Caudate nucleus (tissue), 63 donors: ENCODE measurements at places on chromosomes 12 and 14.

DNA sequence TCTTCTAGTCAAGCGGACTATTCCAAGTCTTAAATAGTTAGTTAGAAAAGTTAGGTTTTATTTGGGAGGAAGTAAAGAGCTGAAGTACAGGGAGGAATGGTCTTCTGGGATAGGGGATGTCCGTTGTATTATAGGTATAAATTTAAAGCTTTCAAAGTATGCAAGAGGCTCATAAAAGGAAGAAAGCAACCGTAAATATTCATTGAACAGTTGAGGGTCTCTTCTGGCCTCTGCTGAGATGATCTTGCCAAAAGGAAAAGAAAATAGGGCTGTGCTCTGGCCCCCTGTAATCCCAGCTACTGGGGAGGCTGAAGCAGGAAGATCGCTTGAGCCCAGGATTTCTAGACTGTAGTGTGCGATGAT, 377 bp upstream of the TIMELESS start:
- no peak for DNase-seq

- no peak for DNase-seq
Measured at GRCh38 chr12:122886851-122887818, 8.8 kb downstream of the VPS37B start.

GRCh38 chr12:58386136-58386535, 444.8 kb downstream of the ATP23 start:
- DNase-seq: no peak

GRCh38 chr14:39641224-39641623, 209.0 kb upstream of the FBXO33 start:
- DNase-seq: no peak

DNA sequence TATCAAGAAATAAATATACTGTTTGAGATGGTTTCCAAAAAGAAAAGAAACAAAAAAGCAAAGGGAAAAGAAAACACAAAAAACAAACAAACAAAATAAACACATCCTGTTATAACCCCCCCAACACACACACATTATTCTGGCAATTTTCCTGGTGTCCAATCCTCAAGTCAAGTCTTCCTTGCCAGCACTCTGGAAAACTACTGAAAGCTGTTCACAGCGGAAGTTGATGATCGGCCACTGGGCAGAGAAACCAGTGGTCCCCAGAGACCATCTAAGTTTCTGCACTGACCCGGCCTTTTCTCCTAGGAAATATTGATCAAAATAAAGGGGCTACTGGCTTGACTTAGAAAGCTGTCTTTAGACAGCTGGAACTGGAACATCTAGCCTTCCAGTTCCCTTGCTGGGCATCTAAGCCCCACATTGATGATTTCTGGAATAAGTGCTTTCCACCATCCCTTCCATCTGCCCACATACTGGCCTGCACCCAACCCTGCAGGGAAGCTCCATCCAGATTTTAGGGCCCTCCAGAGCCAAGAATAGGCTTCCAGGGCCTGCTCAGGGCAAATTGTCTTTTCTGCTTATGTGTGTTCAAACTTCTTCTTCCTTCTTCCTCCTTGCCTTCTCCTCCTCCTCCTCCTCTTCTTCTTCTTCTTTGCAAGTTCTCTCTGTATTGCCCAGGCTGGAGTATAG, 11.6 kb upstream of the PPP1CC start:
- DNase-seq: peak; percentile 49

GRCh38 chr12:19457561-19457960, 18.3 kb downstream of the AEBP2 start:
- no peak for DNase-seq

- no peak for DNase-seq
Measured at GRCh38 chr12:18239526-18239925, 21.8 kb upstream of the PIK3C2G start.

DNA sequence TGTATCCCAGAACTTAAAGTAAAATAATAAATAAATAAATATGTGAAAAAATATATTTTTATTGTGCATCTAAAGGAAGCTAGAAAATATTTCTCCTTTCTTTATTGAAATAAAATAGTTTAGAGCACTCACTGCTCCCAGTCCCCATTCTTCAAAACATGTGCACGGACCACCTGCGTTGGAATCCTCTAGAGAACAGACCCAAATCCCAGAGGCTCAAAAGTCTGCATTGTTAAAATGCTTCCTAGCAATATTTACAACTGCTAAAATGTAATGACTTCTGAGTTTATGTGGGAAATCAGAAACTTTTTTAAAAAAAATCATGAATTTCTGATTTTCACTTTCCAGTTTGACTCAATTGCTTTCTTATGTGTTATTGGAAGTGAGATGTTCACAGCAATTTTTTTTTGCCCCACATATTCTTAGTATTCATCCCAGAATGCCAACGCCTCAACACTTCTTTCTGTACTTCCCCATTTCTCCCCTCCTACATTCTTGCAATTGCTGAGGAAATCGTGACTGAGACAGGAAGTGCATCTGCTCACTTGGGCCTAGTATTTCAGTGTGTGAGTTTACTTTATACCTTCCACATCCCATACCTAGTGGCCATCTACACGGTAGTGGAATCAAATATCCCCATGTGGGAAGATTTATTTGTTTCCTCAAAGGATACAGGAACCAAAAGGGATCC, 116.0 kb upstream of the FLRT2 start:
- no peak for DNase-seq

GRCh38 chr14:75614179-75614578, 35.8 kb downstream of the FLVCR2 start:
- no peak for DNase-seq

- no peak for DNase-seq
Measured at GRCh38 chr12:64747695-64748094, 11.5 kb downstream of the GNS start.

- DNase-seq: no peak
Measured at GRCh38 chr14:101889898-101890297, 74.5 kb upstream of the DYNC1H1 start.

GRCh38 chr12:13004361-13004760, 4.3 kb upstream of the HEBP1 start:
- DNase-seq: no peak

DNA sequence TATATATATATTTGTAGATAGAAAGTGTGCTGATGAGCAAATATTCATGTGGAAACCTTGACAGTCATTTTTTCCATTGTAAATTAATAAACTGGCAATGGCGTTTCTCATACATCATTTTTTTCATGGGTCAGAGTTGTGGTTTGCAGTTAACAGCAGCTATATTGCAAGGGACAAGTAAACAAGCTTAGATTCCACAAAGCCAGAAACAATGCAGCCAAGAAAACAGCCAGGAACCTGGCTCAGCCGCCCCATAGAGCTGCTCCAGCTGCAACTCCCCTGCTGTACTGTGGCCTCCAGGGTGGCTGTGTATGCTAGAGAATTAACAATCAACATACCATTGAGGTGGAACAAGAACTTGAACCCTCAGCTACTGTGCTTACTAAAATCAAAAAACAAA, 298.2 kb downstream of the TMEM132D start:
- no peak for DNase-seq

- no peak for DNase-seq
Measured at GRCh38 chr14:77805706-77806105, 5.8 kb downstream of the ADCK1 start.

- no peak for DNase-seq
Measured at GRCh38 chr12:123389560-123390351, 5.8 kb downstream of the KMT5A start.

- no peak for DNase-seq
Measured at GRCh38 chr12:66898700-66899469, 220.0 kb upstream of the GRIP1 start.

DNA sequence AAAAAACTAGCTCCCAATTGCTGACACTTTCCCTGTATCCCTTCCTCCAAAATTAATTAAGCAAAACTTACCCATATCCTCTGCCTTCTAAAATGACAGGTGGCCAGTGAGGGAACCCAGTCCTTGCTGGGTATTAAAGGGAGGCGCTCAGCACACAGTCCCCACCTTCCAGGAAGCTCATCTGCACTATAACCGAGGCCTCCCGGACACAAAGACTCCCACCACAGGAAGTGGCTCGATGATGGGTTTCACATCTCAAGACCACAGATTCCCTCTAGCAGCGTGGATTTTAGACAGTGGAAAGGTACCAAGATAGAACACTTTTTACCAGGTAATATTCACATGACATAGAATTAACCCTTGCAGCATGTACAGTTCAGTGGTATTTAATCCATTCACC, 126.8 kb upstream of the NCOR2 start:
- no peak for DNase-seq

- DNase-seq: no peak
Measured at GRCh38 chr12:120216742-120217605, 16.1 kb upstream of the RPLP0 start.

DNA sequence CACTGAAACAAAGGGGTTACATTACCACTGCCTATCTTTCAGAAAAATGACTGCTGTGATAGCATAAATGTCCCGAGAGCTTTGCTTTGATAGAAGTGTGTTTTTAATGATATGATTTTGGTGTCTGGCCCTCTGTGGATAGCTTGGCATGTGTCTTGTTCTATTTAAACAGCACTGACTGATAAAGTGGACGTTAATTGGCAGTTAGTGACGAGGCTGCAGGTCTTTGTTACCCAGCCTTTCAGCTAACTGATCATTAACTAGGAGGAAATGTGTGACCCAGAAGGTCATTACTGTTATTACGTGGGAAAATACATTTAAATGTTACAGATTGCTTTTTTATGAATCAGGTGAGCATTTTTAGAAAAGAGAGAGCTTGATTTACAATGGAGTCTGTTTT, 428.3 kb downstream of the DIO2 start:
- DNase-seq: no peak

DNA sequence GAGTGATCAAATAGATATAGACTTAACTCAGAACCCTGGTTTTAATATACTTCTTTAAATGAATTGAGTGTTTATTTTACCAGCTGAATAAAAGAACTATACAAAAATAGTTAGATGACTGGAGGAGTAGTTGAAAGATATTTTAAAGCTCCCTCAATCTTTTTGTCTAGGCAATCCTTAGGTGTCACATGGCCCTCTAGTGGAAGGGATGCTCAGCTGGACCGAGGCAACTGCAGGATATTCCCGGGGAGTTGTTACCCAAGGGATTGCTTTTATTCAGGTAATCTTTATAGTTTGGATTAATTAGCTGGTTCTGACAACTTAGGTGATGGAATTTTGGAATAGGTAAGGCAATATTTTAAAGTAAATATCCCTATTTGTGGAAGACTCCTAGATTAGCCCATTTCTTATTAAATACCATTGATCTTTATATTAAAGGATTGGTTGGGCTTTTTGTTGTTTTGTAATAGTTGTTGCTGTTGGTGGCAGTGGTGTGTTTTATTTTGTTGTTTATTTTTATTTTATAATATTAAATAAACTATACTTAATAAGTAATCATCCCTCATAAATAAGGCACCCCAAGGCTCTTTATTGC, 57.1 kb downstream of the ZDHHC17 start:
- peak; percentile 5 for DNase-seq

- no peak for DNase-seq
Measured at GRCh38 chr14:102523569-102524450, 14.2 kb upstream of the ANKRD9 start.

- no peak for DNase-seq
Measured at GRCh38 chr12:116376354-116377193, 99.1 kb upstream of the MED13L start.

DNA sequence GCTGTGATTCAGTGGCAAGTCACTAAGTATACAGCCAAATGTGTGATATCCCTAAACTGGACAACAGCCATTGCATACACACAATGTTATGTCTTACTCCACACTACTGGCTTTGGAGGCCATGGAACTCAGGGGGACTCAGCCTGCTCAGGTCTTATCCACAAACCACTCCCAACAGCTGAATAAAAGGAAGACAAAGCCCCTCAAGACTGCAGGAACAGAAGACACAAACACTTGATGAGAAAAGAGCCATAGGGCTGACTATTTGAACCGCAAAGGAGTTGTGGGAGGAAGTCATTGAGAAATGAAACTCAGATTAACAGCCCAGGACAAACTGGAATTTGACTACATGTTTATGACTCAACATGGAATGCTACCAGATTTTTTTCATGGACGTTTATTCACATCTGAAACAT, 40.9 kb downstream of the PTGER2 start:
- no peak for DNase-seq

GRCh38 chr14:58151133-58152013, 640 bp downstream of the ARMH4 start:
- peak; percentile 21 for DNase-seq

- DNase-seq: no peak
Measured at GRCh38 chr14:98927986-98928385, 344.0 kb downstream of the BCL11B start.

- DNase-seq: no peak
Measured at GRCh38 chr14:70018713-70019211, 139.5 kb downstream of the SMOC1 start.

DNA sequence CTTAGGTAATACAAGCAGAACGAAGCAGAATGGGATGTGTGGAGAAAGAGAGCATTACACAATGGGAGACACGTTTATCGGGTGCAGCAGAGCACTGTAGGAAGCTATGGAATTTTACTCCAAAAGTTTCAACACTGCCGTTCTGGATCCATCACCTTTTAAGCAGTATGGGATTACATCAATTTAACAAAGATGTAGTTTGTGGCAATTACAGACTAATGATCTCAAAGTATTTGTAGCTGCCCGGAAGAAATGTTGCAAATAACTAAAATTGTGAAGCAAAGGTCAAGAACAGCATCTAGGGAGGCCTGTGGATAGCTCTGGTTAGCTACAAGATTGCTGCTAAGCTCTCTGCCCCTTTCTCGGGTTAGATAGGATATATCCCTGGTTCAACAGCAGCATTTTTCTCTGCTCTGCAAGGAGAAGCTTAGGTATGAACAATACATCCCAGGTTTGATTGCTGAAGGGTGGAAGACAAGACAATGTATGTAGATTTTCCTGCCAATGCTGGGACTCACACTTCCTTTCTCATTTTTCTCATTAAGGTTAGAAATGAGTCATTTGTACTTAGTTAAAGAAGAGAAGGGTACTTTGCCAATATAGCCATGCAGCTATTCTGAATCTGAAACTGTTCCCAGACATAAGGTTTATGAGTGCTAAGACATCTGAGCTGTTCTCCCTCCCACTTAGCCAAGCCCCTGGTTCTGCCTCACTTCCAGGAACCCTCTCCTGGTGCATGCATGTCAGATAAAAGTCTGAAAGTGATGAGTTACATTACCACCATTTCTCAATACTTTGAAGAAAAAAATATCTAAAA, 75.0 kb upstream of the HIF1A start:
- DNase-seq: no peak

DNA sequence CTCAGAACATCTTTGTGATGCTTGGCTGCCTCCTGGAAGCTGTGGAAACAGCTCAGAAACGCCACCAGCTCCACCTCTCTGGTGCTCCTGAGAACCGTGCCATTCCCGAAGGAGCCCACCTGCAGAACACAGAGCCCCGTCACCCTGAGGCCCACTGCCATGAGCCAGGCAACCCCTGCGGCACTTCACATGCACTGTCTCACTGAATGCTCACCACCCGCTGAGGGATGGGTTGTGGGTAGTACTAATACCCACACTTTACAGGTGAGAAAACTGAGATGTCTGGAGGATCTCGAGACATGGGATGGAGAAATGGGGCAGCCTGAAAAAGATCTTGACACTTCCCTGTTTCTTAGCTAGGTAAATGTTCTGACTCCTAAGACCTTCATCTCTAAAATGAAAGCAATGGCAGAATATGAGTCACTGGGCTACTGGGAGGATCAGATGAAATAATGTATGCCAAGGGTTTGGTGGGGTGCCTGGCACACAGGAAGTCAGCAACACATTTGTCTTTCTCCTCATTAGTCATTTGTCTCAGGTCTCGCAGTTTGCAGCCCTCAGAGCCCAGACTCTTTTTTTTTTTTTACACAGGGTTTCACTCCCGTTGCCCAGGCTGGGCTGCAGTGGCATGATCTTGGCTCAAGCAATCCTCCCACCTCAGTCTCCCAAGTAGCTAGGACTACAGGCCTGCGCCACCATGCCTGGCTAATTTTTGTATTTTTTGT, 5.3 kb downstream of the OASL start:
- no peak for DNase-seq
